ENCODE measurements at places on chromosomes 2 and 18.

DNA sequence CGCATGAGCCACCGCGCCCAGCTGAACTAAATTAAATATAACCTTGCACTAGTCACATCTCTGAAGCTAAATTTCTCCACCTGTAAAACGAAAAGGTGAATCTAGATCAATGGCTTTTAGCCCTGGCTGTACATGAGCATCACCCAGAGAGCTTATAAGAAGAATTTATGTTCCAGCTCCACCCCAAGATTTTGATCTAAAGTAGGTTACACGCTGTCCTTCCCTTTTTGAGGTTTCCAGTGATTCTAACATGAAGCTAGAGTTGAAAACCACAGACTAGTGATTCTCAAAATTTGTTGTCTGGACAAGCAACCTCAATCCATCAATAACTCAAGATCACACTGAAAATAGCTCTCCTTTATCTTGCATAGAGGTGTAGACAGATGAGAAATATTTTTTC lies 208.8 kb upstream of the CRIM1 start:
- no peak for DNase-seq

DNA sequence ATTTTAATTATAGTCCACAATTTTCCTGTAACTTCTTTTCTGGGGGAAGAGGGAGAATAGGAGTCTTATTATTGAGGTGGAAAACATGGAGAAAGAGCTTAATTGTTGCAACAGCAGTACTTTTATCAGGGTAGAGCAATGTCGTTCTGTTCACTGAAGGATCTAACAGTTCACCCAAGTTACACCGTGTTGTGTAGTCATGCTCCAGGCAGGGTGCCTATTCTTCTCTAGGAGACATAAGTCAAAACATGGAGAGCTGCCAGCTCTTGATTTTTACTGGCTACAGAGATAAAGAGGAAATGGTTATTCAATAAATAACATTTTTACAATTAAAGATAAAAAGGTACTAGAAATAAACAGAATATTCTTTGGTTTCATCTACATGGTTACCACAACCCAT lies 594.3 kb upstream of the NETO1 start:
- DNase-seq: no peak

DNA sequence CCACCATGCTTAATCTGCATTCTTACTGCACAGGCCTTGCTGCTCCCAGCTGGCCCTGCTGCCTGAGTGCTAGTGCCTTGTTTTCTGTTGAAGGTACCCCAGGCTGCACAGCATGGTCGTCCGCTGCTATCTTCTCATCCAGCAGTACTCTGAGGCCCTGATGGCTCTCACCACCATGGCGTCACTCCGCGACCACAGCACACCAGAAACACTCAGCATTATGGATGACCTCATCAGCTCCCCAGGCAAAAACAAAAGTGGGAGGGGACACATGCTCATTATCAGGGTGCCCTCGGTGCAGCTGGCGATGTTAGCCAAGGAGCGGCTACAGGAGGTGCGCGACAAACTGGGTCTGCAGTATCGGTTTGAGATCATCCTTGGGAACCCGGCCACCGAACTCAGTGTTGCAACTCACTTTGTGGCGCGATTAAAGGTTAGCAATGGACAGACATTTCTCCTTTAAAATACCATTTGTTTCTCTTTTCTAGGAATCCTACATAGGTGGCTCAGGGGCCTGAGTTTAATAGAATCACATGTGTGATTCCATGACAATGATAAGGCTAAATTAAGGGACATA lies 110.5 kb downstream of the ESCO1 start:
- DNase-seq: no peak

GRCh38 chr2:3637311-3637675 lies 20.7 kb upstream of the ALLC start:
- DNase-seq: no peak

DNA sequence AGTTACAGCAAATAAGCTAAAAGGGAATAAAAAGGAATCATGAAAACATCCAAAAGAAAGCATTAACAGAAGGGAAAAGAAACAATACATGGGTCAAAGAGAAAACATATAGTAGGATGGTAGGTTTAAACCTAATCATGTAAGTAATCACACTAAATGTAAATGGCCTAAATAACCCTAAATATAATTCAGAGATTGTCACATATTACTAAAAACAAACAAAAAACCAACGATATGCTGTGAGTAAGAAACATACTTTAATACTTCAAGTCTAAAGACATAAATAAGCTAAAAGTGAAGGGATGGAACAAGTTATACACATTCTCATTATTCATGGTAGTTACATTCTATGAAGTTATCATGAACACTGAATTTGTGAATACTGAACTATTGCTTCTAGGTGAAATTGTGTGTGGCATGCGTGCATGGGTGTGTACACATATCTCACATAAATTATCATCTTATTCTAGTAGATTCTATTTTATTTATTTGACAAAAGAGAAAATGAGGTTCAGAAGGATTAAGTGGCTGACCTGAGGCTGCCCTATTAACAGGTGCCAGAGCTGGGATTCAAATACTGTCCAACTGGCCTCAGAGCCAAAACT lies 170.9 kb downstream of the SEPTIN10 start:
- DNase-seq: no peak

- no peak for DNase-seq
These were observed 110.4 kb downstream of the FMNL2 start for GRCh38 chr2:152445375-152445774.

- DNase-seq: no peak
These were observed 605.5 kb downstream of the EPHA4 start for GRCh38 chr2:220966636-220967035.

DNA sequence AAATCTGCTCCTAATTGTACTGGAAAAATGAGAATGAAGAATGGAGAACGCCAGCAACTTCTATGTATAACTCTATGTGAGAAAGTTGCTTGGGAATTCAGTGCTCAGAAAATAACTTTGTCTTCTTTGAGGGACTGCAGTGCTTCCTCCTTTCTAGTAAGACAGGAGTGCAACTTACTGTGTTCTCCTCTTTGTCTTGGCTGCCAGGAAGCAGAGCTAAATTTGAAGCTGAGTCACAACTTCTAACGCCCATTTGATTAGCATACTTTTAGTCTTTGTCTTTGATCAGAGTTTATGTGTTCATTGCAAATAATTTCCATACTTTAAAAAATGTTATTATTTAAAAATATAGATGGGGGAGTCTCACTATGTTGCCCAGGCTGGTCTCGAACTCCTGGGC lies 6.6 kb downstream of the ARHGAP25 start:
- DNase-seq: no peak

DNA sequence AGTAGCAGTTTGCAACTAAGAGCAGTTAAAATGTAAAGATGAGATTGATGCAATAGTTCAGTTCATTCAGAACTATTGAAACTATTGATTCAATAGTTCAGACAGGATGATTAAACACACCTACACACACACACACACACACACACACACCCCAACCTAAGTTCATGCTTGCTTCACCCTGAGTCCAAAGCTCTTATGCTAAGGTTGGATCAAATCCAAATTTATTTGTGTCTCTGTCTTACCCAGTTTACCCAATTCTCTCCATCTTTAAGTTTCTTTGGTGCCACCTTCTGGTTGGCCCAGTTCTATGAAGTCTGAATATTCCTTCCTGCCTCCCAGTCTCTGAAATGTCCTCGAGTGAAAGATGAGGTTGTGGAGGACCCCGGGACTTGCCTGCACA lies 5.1 kb downstream of the SERPINB8 start:
- DNase-seq: peak; percentile 11

DNA sequence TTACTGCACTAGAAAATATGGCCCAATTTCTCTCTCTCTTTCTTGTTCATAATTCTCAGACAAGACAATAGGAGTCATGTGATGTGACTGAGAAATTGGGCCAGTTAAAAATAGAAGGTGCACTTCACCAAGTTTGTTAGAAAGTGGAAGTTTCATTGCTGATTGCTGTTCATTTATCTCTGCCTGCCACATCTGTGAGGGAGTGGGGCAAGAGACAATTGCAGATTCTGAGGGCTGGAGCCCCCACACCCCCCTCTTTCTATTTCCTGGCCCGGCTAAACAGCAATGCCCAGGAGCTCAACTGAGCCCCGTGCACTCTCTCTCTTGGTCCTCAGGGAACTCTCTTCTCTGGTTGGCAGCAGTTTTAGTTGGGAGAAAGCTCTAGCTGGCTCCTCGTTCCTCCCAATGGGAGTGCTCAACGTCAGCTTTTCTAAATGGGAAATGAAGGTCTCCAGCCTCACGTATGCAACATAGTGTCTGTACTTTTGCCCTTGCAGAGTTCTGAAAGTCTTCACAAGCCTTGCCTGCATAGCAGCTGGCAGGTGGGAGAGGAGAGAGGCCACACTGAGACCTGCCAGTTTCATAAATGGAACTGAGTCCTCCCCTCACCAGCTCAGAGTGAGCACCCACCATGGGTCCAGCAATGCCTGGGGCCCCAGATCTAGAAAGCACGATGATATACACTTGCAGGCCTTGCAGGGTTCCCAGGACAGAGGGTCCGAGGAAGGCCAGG lies 115.7 kb downstream of the MYCN start:
- DNase-seq: peak; percentile 45
